ENCODE measurements at places on chromosomes 16 and 17.
A peak's percentile ranks its signal among the peaks of the same experiment; 100 is the strongest.

DNA sequence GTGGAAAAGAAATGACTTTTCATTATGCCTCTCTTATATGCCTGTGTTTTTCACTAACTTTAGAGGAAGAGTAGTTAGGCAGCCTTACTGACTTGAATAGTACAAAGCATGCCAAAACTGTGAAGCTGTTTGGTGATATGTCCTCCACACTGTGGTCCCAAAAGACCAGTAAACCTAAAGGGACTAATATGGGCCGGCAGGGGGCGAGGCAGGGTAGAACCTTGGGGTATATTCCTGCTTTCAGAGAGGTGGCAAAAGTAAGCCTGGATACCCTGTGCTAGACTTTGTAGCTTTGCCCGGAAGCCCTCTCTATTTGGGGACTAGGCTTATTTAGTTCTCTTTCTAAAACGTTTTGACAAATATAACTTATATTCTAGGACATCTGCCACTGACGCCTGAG lies 36.5 kb upstream of the VWA3A start:
- DNase-seq, result no peak

- peak; percentile 61 for DNase-seq
Observed at GRCh38 chr16:71230122-71230845, at the start of gene HYDIN. TSS of gene HYDIN (minus strand) at chr16:71230722. CDS start at chr16:71186895, 43,827 bp downstream.

DNA sequence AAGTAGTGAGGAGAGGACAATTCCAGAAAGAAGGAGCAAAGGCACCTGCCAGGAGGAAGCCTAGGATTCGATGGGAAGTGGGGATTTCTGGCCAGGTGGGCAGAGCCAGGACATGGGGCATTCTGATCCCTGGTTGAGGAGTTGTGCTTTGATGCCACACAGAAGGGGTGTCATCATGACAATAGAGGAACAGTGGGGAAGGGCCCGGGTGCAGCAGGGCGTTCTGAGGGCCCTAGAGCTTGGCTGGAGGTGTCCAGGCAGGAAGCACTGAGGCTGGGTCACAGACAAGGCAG lies 4.3 kb downstream of the EVPLL start:
- DNase-seq, result no peak

DNA sequence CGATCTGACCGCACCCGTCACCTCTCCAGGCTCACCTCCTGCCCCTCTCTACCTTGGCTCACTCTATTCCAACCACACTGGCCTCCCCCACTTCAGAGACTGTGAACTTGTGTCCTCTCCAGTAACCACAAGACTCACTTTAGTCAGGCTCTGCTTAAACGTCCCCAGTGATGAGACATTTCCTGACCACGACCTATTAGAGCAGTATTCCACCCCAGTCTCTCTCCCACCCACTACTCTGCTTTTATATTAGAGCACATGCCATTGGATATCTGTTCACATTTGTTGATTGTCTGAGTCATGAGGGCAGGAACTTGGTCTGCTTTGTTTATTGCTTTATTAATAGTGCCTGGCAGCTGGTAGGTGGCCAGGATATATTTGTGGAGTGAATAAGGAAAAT lies 20.1 kb downstream of the COX11 start:
- peak; percentile 86 for DNase-seq

DNA sequence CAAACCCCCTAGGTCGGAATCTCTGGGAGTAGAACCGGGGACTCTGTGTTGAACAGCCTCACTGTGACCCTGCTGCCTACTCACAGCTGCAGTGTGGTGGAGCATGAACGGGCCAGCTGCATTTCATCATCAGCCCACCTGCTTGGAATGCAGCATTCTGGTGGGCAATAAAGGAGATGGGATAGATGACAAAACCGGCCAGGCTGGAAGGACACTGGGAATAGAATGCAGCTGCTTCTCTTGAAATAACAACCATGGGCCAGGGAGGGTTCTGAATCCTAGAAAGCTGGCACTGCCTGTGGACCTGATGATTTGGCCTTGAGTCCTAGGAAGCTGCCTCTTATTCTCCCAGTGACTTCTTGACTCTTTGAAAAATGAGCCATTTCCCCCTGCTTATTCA lies 23.5 kb downstream of the CFAP97D1 start:
- DNase-seq, result no peak

- no peak for DNase-seq
Observed at GRCh38 chr17:8125947-8126490, 2.1 kb upstream of the HES7 start.

GRCh38 chr17:51351890-51352289 lies 91.5 kb downstream of the UTP18 start:
- DNase-seq, result no peak

- no peak for DNase-seq
Observed at GRCh38 chr16:67345401-67345800, 18.8 kb downstream of the LRRC36 start.

DNA sequence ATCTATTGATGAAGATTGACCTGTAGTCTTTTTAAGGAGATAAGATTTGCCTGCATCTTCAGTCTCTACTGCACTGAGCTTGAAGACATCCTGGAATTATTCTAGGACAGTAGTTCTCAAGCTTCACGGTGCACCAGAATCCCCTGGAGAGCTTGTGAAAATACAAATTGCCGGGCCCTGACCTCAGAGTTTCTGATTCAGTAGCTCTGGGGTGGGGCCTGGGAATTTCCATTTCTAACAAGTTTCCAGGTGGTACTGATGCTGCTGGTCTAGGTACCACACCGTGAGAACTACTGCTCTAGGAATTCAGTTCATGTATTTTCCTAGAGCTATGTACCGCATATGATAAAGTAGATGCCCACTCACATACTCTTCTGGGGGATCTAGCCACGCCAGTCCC lies 246.1 kb downstream of the HS3ST3B1 start:
- no peak for DNase-seq

DNA sequence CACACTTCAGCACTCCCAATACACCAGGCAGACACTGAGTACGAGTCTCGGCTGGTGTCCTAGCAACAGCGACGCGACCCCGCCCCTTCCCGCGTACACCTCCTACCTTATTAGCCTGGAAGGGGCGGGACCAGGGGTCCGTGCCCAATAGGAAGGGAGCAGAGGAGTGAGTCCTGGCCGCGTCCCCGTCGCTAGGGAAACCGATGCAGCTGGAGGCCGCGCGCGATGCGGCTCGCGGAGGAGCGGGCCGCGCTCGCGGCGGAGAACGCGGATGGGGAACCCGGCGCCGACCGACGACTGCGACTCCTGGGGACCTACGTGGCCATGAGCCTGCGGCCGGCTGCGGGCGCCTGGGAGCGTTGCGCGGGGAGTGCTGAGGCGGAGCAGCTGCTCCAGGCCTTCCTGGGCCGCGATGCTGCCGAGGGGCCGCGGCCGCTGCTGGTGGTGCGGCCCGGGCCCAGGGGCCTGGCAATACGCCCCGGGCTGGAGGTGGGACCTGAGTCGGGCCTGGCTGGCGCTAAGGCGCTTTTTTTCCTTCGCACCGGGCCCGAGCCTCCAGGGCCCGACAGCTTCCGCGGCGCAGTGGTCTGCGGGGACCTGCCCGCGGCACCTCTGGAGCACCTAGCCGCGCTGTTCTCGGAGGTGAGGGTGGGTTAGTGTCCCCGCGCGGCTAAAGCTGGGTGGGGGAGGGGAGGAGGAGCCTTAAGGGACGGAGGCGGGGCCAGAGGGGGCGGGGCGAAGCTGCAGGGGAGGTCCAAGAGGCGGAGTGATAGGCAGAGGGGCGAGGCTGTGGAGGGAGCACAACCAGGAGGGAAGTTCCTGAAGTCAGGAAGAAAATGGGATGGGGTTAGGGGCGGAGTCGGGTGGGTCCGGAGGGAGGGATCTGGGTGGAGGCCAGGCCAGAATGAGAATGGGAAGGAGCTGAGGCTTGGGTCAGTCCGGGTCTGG lies at the start of gene DNAH9:
Gene DNAH9, plus strand, starts transcription at position 197 of the 948 bp plus-strand sequence. Its CDS starts 29 bp downstream, at position 226.
- DNase-seq, result peak; percentile 69

- no peak for DNase-seq
Observed at GRCh38 chr17:18143044-18143936, 34.7 kb downstream of the MYO15A start.

GRCh38 chr16:3938843-3939624 lies 58.5 kb upstream of the CREBBP start:
- DNase-seq, result peak; percentile 93

GRCh38 chr17:75844530-75845057 lies 390 bp upstream of the UNC13D start:
- no peak for DNase-seq

DNA sequence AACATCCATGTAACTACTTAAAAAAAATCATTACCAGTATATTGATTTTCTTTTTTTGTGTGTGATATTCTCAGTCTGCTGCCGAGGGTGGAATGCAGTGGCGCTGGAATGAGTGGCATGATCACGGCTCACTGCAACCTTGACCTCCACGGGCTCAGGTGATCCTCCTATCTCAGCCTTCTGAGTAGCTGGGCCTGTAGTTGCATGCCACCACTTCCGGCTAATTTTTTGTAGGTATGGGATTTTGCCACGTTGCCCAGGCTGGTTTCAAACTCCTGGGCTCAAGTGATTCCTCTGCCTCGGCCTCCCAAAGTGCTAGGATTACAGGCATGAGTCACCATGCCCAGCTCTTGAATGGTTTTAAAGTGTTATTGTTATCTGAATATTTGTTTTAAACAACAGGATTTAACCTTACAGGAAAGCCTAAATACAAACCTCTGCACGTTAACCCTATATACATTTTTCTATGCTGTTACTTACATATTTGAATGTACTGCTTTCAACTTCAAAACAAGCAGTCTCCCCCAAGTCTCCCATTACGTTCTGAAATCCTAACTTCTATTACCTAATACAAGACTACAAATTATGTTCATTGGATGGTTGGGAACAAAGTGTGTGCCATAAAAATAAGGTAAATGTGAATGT lies 61.7 kb downstream of the KPNA2 start:
- DNase-seq, result no peak

GRCh38 chr17:44014133-44014436 lies 678 bp downstream of the TMEM101 start:
- DNase-seq, result no peak

DNA sequence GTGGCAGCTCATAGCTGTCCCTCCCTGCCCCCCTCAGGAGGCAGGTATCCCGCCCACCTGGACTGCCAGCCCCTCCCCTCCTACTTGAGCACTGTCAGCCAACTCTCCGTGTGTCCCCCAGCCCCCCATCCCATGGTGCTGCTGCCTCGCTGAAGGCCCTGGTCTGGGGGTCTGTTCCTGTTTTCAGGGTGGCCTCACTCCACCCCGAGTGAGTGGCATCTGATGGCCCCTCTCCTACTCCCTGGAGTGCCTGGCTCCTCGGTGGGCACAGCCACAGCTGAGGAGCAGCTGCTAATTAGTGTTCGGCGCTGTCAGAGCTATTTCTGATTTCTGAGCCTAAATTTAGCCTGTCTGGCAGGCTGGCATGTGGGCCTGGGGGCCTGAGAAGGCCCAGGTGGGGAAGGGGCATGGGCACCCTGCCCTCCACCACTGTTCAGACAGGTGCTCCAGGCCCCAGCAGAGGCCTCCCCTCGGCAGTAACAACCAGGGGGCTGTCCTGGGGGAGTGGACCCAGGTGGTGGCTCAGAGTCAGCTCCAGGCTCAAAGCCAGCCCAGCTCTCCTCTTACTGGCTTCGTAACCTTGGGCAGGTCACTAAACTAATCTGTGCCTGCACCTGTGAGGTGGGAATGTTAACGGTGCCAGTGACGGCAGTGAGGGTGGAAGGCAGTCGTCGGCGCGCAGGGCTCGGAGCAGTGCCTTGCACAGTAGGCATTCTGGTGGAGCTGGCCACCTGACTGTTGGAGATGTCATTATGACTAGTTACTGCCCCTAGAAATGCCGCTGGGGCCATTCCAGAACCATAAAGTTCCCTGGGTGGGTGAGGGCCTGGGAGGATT lies 6.5 kb downstream of the FMNL1 start:
- no peak for DNase-seq

GRCh38 chr17:73589363-73589980 lies 54.8 kb downstream of the SDK2 start:
- no peak for DNase-seq

- no peak for DNase-seq
Observed at GRCh38 chr17:68352041-68352440, 60.7 kb downstream of the ARSG start.

- DNase-seq, result no peak
Observed at GRCh38 chr16:10240854-10241613, 58.8 kb upstream of the GRIN2A start.

DNA sequence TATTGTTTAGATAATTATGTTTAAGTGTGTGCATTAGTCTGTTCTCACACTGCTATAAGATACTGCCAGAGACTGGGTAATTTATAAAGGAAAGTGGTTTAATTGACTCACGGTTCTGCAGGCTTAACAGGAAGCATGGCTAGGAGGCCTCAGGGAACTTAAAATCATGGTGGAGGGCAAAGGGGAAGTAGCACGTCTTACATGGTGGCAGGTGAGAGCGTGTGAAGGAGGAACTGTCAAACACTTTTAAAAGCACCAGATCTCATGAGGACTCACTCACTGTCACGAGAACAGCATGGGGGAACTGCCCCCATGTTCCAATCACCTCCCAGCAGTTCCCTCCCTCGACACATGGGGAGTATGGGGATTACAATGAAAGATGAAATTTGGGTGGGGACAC lies 203.5 kb upstream of the GOT2 start:
- no peak for DNase-seq

- no peak for DNase-seq
Observed at GRCh38 chr17:70225276-70225675, 55.9 kb downstream of the KCNJ2 start.
